Cortex of kidney (tissue), 1 donor: ENCODE measurements at places on chromosomes 5 and 9.

DNA sequence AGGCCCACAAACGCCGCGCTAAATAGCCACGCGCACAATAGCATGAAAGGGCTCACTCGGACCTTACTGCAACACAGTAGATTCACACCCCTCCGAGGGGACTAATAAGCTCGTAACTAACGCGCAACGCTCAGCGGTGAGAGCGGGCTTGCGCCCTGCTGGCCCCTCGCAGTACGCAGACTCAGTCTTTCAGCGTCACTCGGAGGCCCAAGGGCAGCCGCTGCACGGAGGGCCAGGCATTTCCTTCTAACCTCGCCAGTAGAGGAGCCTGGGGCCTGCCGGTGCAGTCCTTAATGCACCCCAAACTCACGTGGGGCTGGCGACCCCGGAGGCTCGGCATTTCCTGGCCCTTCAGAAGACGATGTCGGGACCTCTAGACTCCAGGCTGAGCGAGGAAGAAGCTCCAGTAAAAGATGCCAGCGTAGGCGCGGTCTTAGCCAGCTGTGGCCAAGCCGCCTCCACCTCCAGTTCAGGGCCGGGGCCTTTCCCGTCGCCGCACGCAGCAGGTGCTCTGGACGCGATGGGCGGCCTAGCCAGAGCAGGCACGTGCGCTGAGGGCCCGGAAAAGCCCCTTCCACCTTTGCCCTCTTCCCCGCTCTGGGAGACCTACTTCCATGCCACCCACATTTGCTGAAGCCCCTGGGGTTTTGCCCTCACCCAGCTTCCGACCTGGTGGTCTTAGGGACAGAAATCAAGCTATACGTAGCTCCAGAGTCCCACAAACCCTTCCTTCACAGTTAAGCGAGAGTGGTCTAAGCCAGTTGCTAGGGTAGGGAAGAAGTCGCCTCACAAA, 38.3 kb upstream of the TIFAB start:
- DNase-seq, result no peak

DNA sequence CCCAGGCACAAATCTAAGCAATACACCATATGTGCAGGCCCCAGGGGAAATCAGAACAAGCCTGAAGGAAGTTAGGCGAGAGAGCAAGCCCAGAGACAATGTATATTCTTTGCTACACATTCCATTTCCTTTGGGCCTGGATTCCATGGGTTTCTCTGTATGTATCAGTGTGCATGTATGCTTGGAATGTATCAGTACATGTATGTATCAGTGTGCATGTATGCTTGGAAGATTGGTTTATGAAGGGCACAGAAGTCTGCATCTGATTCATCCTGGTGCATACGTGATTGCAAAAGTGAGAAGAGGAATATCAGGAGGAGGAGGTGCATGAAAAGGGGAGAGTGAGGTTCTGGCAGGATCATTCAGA, 232.6 kb upstream of the ANKRD55 start:
- DNase-seq, result no peak

GRCh38 chr9:127543221-127543620, 68.9 kb upstream of the STXBP1 start:
- no peak for DNase-seq

GRCh38 chr5:133509742-133510079, 102.6 kb downstream of the FSTL4 start:
- DNase-seq, result no peak

- DNase-seq, result no peak
Measured at GRCh38 chr9:105858006-105858690, 163.8 kb downstream of the TMEM38B start.

- no peak for DNase-seq
Measured at GRCh38 chr9:125961072-125961471, 213.9 kb downstream of the PBX3 start.

- DNase-seq, result no peak
Measured at GRCh38 chr5:145975001-145975360, 38.6 kb downstream of the SH3RF2 start.

DNA sequence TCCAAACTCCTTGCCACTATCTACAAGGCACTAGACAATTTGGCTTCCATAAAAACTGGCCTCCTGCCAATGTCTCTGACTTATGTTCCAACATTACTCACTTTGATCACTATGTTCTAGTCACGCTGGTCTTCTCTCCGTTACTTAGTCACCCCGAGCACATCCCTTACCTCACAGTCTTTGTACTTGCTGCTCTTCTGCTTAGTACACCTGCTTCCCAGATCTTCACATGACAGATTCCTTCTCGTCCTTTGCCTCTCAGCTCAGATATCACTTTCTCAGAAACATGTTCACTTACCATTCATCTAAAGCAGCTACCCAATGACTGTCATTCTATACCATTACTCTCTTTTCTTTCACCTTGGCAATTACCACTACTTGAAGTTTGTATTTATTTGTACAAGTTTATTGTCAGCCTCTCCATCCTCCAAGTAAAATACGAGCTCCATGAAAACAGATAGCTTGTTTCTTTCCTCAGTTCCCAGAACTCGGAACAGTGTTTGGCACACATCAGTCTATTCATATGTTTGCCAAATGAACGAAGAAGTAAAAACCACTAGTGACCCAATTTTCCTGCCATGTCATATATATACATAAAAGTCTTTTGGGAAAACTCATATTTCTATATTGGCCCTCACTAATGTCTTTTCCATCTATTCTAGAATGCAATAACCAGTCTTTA, 5.9 kb upstream of the SLC22A5 start:
- no peak for DNase-seq

GRCh38 chr5:10619649-10620048, 55.8 kb downstream of the ANKRD33B start:
- DNase-seq, result no peak

DNA sequence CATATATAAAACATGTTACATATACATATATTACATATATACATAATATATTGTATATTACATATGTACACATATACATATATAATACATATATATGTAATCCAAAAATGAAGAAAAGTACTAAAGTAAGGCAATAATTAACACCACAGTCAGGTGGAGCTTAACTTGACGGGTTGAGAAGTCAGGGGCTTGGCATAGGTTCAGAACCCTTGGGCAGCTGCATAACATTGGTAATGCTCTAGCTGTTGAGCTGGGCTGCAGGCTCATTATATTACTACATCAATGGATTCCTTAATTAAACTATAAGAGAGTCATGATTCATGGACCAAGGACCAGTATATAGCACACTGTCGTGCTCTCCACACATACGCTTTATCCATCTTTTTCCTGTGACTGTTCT, 435.2 kb upstream of the ADAMTS16 start:
- DNase-seq, result no peak

DNA sequence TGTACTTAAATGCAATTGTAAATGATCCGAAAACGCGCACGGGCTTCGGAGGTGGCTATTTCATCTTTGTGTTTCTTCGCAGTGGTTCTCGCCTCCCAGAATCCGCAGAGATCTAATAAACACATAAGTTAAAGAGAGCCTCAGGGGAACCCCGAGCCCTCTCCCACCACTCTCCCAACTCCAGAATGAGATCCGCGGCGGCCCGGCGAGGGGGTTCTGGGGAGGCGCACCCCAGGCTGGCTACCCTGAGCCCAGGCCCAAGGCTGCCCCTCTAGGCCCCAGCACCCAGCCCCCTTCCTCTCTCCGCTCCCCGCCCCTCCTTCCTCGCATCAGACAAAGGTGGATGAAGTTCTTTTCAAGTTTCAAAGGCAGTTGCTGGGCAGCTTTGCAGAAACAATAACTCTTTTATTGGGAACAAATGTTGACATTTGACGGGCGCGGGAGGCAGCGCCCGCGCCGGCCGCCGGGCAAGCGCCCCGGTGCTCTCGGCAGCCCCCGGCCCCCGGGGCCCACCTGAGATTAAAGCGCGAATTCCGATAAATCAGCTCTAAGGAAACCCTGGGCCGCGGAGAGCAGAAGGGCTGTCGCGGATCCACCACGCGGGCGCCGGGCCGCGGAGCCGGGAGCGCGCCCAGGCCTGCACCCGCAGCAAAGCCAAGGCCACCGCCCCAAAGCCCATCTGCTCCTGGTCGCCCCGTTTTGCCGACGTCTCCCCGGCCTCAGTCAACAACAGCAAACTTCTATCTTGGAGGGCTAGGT, 8.4 kb downstream of the IRX2 start:
- DNase-seq, result no peak

- no peak for DNase-seq
Measured at GRCh38 chr9:113219186-113219936, 1.7 kb downstream of the FKBP15 start.

- DNase-seq, result no peak
Measured at GRCh38 chr5:178642351-178642909, 15.6 kb upstream of the CLK4 start.

- no peak for DNase-seq
Measured at GRCh38 chr9:105389796-105390195, 58.0 kb upstream of the FSD1L start.

- no peak for DNase-seq
Measured at GRCh38 chr9:130541533-130541932, 37.8 kb upstream of the FUBP3 start.

DNA sequence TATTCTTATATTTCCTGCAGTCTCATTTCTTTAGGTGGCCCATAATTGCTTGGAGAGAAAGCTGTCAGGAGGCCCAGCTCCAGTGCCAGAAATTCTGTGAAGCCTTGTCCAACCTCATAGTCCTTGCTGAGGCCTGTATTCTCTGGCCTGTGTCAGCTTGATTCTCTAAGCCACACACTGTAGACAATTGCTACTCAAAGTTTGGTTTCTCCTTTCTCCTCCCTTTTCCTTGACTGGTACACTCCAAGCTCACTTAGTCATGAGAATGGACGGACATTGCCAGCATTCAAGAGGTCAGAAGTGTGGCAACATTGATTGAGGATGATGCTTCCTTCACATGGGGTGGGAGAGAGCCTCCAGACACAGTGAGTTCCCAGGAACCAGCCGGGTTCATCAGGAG, 71.3 kb upstream of the CXCL14 start:
- no peak for DNase-seq

DNA sequence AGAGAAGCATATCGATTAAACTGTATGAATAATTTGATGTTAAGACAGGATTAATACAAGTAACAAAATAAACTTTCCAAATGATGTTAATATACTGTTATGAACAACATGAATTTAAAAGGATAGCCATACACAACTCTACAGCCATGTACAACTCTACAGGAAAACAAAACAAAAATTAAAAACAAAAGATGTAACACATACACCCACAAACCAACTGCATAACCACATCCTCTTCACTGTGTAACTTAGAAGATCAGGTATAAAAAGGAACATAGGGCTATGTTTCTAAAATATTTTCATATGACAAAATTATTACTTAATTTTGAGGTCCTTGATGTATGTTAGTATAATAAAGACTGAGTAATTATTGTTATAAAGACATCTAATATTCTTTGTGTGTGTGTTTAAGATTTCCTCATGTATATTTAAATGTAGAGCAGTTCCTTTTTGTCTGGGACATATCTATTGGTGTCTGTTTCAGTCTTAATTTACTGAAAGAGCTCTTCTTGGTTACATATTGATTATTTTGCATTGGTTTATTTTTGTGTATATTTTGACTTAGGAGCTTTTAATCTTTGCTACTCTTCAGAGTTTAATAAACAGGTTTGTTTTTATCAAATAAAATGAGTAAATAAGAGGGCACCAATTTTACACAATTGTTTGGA, 966.8 kb upstream of the CTNND2 start:
- no peak for DNase-seq

- DNase-seq, result no peak
Measured at GRCh38 chr9:70408393-70409040, 5.9 kb downstream of the KLF9 start.

DNA sequence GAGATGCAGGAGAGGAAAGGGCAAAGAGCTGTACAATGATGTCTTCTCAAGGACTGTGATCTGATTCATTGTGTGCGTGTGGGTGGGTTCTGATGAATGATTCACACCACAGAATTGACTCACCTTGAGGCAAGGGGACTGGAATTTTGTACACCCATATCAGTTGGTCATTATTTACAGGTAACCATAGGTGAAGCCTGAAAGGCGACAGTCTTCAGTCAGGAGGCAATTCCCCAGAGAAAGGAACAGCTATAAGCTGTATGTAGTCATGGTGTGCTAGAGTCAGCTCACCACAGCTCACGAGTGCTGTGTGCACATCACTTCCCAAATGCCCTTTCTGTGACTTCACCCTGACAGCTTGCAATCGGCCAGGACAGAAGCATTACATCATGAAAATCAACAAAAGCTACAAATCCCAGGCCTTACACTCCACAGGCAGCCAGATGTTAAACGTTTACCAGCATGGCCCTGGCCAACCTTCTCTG, 87.6 kb upstream of the RPS23 start:
- no peak for DNase-seq

DNA sequence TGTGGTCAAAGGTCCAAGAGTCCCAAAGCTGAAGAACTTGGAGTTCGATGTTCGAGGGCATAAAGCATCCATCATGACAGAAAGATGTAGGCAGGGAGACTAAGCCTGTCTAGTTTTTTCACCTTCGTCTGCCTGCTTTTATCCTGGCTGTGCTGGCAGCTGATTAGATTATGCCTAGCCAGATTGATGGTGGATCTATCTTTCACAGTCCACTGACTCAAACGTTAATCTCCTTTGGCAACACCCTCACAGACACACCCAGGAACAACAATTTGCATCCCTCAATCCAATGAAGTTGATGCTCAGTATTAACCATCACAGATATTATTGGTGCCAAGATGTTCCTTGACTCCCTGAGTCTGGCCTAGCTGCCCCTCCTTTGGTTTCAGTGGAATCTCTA, 530.8 kb upstream of the CLINT1 start:
- no peak for DNase-seq

DNA sequence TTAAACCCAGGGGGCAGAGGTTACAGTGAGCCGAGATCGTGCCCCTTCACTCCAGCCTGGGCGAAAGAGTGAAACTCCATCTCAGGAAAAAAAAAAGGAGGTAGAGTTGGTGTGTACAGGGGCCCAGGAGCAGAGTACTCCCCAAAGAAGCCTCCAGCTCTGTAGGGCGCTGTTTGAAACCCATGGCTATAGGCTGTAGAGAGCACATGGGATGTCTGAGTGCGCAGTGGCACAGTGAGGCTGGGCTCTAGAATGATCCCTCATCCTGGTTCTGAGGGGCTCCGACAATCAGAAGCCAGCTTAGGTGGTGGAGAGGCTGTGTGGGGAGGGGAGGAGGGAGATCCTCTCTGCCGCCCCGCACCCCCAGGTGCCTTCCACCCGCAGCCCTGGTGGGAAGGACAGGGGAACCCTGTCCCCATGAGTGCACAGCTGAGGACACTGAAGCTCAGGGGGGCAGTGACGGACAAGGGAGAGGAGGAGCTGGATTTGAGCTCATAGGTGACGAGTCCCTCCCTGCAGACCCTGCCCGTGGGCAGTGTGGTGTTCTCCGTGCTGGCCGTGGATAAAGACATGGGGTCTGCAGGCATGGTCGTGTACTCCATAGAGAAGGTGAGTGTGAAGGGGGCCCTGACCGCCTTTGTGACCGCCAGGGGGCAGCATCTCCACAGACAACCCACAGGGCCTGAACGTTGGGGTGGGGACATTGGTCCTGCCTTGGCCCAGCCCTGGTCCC, 24.6 kb downstream of the CDHR2 start:
- no peak for DNase-seq

DNA sequence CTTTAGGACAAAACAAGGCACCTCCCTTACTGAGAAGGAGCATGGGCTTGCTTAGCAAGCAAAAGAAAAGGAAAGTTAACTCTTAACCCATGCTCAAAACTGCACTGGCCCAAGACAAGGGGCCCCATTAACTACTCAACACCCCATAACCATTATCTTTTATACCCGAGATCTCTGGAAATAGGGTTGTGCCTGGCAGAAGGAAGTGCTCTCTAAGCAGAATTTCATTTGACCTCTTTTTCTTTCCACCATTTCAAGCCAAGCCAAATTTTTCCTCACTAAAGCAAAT, 167.2 kb downstream of the RASEF start:
- DNase-seq, result no peak
